Activated CD4-positive, alpha-beta T cell treated with anti-CD3 and anti-CD28 coated beads, Interleukin-2, Interleukin-6, amounts not matched to agents 100 ng/mL and 50 ng/mL, durations not matched to agents 16 hours and 8 hours (primary cell): ENCODE measurements at places on chromosomes 13 and 19.

DNA sequence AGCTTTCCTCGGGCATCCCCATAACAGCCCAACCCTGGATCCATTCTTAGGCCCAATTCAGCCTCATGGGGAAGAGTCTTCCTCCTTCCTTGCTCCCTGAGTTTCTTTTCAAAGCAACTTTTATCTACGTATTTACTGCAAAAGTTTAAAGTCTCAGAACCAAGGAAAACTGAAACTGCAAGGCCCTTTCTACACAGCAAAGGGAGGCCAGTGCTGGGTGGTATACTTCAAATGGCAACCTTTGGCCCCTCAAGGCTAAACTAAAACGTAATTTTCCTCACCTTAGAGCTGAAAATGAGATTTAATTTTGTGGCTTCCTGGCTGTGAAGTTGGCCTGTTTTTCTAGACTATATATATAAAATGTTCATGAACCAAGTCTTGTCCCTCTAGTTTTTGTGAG, 5.6 kb downstream of the CDX2 start:
- DNase-seq = no peak

DNA sequence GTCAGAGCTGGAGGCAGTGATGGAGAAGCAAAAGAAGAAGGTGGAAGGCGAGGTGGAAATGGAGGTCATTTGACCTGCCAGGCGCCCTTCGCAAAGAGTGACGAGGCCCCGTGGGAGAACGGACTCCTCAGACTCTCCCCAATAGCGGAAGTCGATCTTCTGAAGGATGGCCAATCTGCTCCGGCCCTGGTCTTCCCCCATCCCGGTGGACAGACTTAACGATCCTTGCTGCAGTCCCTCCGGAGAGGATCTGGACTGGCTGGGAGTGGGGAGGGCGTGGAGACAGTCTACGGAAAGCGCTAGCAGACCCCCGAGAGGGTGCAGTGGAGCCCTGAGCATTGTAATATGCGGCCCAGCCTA, 11.9 kb downstream of the EPS8L1 start:
- no peak for DNase-seq

- DNase-seq = no peak
These were observed 1.2 kb downstream of the UTP14C start for GRCh38 chr13:52025475-52026245.

- peak; percentile 16 for DNase-seq
These were observed 10.5 kb downstream of the CDADC1 start for GRCh38 chr13:49258089-49258796.

- DNase-seq = no peak
These were observed 2.1 kb upstream of the CPB2 start for GRCh38 chr13:46106839-46107371.

DNA sequence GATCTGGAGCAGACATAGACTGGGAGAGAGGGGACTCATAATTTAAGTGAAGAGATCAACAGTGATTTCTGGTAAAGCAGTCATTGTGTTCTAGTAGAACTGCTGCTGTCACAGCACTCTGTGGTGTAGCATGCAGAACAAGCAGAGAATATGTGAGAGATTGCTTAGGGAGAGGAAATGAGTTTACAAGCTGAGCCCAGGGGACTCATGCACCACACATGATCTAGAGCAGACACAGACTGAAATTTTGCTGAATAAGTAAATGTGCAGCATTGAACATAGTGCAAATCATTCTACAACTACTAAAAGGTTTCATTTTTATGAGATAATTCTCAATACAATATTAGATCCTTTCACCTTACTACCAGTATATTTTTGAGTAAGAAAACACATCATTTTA, 125.7 kb downstream of the MYO16 start:
- peak; percentile 0 for DNase-seq

GRCh38 chr19:43290568-43291359, 21.4 kb upstream of the PSG9 start:
- no peak for DNase-seq

- DNase-seq = no peak
These were observed 246.5 kb upstream of the ARGLU1 start for GRCh38 chr13:106814463-106814862.

DNA sequence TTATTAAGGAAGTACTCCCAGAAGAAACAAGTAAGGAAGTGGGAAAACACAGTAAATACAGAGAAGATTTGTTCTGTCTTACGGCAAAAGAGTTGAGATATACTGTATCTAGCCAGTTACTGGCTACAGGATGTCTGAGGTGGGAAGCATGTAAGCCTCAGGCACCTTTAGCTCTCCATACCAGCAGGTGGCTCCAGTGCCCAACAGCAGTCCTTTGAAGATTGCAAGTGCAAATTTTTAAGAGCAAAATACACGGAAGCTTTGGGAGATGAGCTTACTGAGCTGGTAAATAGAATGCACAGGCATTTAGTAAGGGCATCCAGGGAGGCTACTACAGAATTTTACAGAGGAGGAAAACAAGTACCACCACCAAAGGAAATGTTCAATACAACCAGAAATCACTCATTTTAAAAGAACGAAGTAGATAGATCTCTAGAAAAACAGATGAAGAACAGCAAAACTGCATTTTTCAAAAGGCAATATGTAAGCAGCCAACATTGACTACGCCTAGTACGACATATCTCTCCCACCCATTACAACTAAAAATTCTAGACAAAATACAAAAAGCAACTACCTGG, 57.9 kb upstream of the VSTM2B start:
- peak; percentile 36 for DNase-seq

GRCh38 chr13:113901231-113901630, 37.4 kb upstream of the GAS6 start:
- no peak for DNase-seq

- peak; percentile 52 for DNase-seq
These were observed 1.1 kb downstream of the ZNF850 start for GRCh38 chr19:36771261-36772231.

GRCh38 chr19:47020132-47020805, 632 bp downstream of the NPAS1 start:
- no peak for DNase-seq

DNA sequence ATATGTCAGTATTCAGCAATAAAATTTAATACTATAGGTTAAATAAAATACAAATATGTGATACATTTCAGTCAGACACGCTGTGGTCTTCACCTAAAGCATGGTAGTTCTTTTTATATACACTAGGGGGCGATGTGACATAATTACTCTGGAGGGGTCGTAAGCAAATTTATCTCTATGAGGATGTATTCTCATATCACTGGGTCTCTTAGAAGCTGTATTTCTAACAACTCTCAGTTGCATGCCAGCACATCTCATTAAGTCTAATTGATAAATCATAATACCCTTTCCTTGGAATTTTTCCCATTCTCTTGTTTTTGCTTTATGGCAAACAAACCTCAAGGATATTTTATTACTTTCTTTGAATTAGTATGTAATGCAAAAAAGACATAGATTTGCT, 3.9 kb upstream of the PCDH17 start:
- DNase-seq = peak; percentile 38

GRCh38 chr19:36973844-36974195, 57.7 kb downstream of the ZNF568 start:
- no peak for DNase-seq

DNA sequence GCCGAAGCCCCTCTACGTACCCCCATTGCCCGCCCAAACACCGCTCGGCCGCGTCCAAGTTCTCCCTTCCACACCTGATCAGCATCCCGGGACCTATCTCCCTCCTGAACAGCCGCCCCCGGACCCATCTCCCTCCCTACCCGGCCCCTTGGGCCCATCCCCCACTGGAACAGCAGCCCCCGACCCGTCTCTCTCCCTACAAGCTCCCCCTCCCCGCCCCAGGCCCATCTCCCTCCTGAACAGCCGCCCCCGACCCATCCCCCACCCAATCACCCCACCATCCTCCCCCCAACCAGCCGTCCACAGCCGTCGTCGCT, 610 bp downstream of the ZSCAN1 start:
- no peak for DNase-seq

GRCh38 chr13:101308247-101309013, 107.9 kb downstream of the NALCN start:
- no peak for DNase-seq

- DNase-seq = peak; percentile 50
These were observed 29.4 kb downstream of the DIAPH3 start for GRCh38 chr13:60134376-60134775.

- peak; percentile 96 for DNase-seq
These were observed 8.0 kb downstream of the RGCC start for GRCh38 chr13:41465241-41465847.

DNA sequence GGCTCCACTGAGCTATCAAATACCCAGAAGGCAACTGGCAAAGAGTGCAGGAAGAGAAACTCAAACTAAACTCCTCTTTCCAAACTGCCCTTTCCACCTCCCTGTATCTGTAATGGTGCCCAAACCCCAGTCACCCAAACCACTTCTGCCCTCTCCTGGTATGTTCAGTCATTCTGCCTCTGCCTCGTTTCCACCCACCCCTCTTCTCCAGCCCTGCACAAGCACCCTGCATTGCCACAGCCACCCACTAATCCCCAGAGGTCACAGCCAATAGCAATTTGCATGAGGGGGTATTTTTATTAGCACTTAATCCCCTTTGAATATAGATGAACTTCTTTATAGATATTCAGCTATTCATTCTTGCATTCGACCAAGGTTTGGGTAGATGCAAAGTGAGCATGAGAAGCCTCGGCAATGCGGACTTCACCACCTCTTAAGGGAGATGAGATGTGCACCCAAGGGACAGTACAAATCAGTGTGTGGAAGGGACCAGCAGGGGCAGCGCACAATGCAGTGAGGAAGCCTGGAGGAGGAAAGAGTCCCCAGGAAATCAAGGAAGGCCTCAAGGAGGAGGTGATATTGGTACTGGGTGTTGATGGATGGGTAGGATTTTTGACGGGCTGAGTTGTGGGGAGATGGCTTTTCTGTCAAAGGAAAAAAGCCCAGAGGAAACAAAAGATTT, 12.4 kb downstream of the TMEM272 start:
- DNase-seq = peak; percentile 58

GRCh38 chr19:53333066-53333462, 485 bp upstream of the ZNF845 start:
- DNase-seq = peak; percentile 2
